ENCODE measurements at places on chromosomes 2 and 18. TPM values are rescaled to one million over a fixed set of nuclear protein-coding genes. Genes with fewer than 3 reads are reported as not detected.

NRP2 gene
- 59.5 TPM for polyA plus RNA-seq

COL3A1 gene
- 876 TPM for polyA plus RNA-seq

CAVIN2 gene
- polyA plus RNA-seq = 47.8 TPM

ALPI gene
- 0.06 TPM for polyA plus RNA-seq

HAAO gene
- 41.7 TPM for polyA plus RNA-seq

C1QL2 gene
- not detected for polyA plus RNA-seq

DNA sequence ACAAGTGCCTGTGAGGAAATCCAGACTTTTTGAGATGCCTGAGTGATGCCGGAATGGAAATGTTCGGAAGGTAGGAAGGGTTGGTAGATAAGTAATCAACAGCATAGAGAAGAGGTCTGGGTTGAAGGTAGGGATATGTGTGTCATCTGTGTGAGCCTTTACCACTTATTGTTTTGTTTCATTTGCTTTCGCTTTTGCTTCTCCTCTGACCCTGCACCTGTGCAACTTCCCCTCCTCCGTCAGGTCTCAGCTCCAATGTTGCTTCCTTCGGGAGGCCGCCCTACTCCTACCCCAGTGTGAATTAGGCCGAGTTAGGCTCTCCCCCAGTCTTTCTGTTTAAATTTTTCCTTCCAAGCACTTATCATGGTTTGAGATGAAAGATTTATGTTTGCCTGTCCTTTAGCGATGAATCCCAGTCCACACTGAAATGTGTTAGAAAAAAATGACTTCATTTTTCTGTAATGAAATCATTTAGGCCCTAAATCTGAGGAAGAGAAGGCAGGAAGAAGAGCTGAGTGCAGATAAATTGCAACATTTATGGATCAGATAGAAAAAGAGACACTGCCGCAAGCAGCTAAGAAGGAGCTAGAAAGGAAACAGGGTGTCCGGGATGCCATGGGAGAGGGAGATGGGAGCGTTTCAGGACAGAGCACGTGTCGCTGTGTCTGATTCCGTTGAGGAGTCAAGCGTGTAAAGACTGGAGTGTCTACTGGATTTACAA lies 139.6 kb upstream of the PELI1 start:
- DNase-seq = no peak

DNA sequence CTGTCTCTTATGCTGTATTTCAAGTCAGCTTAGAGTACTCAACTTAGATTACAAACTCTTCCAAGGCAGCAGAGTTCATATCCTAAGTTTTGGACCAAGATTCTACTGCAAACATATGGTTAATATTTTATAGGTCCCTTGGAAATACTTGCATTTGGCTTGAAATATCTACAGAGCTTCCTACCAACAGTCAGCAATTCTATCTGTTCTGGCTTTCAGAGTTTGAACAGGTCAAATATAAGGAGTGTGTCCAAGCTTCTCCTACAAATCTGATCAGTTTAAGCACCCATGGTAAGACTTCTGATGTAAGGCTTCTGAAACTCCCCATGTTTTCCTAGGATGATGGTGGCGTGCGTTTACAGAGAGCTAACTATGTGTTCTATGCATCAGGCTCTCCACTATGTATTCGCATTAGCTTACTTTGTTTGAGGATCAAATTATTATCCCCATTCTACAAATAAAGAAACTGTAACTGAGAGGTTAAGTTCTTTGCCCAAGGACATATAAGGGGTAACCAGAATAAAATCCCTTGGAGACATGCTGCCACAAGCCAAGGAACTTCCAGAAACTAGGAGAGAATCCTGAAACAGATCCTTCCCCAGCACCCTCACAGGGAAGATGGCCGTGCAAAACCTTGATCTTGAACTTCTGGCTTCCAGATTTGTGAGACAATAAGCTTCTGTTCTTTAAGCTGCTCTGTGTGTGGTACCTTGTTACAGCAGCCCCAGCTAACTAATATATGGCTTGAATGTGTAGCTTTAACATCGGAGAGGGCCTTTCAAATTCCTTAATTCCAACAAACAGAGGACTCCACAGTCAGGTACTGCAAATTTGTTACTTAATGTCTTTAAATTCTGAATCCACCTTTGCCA lies 55.1 kb downstream of the ATP8B1 start:
- no peak for DNase-seq

DNA sequence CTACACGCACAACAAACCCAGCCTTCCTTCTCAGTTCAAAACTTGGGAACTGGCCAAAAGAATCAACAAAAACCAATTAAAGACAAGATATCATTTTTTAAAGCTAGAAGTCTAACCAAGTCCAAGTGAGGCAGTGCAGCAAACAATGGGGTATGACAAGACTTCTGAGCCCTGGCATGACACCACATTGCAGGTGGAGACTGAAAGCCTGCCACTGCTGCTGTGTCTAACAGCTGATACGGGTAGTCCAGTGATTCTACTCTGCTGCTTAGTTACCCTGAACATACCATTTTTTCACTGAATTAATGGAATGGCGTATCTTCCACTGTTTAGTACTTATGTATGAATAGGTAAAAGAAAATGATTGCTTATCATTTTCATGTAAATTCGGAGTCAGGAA lies 47.4 kb upstream of the KIDINS220 start:
- DNase-seq = no peak

DNA sequence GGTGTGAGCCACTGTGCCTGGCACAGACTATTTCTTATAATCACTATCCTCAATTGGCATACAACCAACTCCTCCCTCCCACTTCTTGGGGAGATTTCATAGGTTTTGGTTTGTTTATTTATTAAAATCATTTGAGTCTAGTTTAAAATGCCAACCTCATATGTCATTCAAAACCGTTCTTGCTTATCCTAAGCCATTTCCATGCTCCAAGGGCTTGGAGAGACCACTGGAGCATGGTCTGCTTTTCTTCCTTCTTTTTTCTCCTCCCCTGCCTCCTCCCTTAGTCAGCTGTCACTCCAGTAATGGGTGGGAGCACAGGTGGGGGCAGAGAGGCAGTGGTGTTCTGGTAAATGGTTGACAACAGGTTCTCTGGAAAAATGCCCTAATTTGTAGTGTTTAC lies 20.4 kb upstream of the KCNS3 start:
- DNase-seq = no peak

GRCh38 chr18:23593720-23594119 lies 7.4 kb upstream of the NPC1 start:
- DNase-seq = no peak

GRCh38 chr2:94986392-94986963 lies 39.0 kb upstream of the MAL start:
- DNase-seq = no peak

DNA sequence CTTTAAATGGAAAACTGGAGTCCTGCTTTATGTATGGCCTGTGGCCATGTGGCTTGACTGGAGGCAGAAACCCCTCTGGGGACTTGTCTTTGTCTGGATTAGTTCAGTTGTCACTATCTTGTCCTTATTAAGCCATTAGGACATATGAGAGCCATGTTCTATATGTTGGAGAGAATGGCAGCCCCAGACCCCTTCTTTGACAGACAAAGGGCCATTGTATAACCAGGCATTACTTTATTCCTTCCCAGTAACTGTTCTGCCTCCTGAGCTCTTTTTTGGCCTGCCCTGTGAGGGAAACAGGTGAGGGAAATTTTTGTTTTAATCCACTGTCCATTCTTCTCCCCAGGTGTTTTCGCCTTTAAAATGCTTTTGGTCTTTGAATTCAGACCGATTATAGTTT lies 43.3 kb downstream of the FSHR start:
- DNase-seq = no peak

DNA sequence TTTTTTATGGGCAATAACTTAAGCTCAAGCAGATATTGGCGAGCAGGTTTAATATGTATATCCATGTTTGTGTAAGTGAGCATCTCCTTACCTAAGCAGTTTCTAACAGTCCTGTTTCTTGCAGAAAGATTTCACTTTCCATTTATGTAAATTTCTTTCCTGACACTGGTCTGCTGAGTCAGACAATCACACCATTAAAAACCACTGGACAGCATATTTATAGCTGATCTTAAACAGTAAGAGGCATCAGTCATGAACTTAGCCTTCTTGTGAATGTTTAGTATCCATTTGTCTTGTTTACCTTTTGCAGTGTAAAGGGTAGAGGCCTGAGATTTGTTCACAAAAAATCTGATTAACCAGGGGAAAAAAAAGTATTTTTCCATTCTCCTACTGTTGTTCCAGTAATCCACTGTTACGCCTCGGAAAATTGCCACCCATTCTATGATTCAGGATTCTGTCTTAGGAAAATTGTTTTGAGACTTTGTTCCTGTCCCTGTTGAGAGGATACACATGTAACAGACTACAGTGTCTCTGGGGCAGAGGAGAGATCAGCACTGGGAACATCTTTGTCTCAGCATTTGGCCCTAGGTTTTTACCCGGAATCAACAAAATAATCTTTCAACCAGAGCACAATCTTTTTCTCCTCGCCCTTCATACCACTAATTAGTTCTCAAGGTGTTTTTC lies 521.0 kb upstream of the NRP2 start:
- DNase-seq = no peak

GRCh38 chr2:235958221-235958930 lies 209.8 kb downstream of the GBX2 start:
- no peak for DNase-seq

- DNase-seq = no peak
Observed at GRCh38 chr2:216653093-216653799, 20.0 kb downstream of the IGFBP2 start.

- no peak for DNase-seq
Observed at GRCh38 chr2:134407154-134407890, 153.4 kb downstream of the MGAT5 start.

- no peak for DNase-seq
Observed at GRCh38 chr18:25737710-25738311, 352.6 kb downstream of the SS18 start.

GRCh38 chr2:112136096-112136495 lies 2.1 kb upstream of the FBLN7 start:
- no peak for DNase-seq

DNA sequence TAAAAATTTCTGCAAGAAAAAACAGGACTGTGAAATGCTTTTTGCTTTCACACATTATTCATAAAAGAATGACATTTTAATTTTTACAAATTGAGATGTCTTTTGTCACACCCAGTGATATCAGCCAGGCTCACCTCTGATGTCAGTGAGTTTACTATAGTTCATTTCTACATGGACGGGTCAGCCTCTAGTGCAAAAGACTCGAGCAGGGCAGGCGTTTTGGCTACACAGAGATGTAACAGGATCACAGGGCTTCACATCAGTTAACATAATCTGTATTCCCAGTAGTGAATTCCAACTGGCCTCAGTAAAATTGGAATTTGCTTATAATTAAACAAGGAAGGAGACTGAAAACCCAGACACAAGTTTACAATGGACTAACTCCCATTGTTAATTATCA lies 275.6 kb upstream of the ZSWIM2 start:
- no peak for DNase-seq

GRCh38 chr2:144274131-144274530 lies 245.8 kb downstream of the ZEB2 start:
- DNase-seq = no peak
